ENCODE measurements at places on chromosomes 2 and 18. TPM values are rescaled to one million over a fixed set of nuclear protein-coding genes. Genes with fewer than 3 reads are reported as not detected.
A peak's percentile ranks its signal among the peaks of the same experiment; 100 is the strongest.

DNA sequence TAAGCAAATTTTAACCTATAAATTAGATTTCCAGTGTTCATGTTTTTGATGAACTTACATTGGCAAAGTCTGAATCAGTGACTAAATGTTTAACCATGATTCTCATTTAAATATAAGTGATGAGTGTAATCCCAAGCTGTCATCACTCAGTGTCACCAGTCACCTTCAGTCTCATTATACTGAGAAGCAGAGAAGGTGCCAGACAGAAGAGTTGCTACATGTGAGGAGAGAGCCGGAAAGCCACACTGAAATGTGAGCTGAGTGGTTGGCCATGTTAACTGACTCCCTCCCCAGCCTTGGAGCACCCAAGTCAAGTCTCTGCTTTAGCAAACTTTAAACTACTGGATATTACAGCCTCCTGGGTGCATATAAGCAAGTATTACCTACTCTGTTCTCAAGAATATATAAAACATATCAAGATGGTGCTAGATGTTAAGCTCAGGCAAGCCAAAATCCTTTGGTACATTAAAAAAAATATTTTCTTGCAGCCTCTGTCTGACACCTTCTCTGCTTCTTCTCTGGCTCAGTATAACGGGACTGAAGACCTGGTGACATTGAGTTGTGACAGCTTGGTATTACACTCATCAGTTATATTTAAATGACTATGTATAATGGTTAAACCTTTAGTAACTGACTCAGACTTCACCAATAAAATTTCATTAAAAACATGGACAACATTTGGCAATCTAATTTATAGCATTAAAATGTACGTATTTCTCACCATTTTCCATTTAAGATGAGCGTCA is 75.8 kb upstream of the MAP3K20 start:
- no peak for DNase-seq

SP140 gene
- 241 TPM for total RNA-seq

DNA sequence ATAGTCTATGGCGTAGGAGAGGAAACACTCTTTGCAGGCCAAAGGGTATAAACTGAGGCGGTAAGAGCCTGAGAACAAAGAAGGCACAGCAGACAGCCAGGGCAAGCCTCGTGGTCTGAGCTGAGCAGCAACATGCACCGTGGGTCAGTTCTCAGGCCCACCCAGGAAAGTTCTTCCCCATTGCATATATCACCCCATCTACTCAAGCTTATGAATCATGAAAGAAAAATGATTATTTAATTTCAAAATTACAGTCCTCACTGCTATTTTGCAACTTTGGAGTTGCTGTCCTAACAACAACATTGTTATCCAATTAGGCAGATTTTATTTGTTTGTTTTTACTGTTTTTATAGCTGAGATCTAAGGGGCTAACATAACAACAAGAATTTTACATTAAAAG is 54.7 kb upstream of the RIOK3 start:
- DNase-seq, result no peak

DNA sequence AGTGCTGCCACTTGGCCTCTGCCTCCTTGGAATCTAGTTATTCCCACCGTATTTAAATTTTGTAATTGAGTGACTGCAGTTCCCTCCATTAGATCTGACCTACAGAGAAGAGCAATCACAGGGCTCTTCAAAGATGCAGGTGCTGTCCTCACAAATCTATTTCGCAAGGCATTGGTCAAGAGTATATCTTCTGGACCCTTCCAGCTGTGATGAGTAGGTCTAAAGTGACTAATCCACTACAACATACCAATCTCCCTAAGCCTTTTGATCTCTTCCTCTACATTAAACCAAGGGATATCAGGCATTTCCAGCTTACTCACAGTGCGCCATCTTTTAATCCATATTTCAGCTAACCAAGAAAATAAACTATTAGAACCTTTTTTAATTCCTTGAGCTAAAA is 65.1 kb upstream of the COL3A1 start:
- no peak for DNase-seq

DNA sequence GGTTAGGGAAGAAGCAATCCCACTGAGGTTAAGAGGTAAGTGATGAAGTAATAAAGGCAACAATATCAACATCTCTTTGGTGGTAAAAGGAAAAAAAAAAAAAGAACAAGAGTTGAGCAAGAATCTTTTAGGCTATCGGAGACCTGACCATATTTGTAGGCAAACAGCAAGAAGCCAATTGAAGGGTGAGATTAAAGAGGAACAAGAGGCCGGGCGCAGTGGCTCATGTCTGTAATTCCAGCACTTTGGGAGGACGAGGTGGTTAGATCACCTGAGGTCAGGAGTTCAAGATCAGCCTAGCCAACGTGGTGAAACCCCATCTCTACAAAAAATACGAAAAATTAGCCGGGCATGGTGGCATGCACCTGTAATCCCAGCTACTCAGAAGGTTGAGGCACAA is 11.3 kb downstream of the VPS54 start:
- DNase-seq, result peak; percentile 34

GALNT14 gene
- 0.33 TPM for total RNA-seq

- DNase-seq, result no peak
Observed at GRCh38 chr18:48777744-48778116, 173.0 kb downstream of the SMAD7 start.

IL1F10 gene
- total RNA-seq, result not detected
